Small intestine (tissue), 16 donors: ENCODE measurements at places on chromosomes 3 and 15. TPM values are rescaled to one million over a fixed set of nuclear protein-coding genes. Genes with fewer than 3 reads are reported as not detected.
A peak's percentile ranks its signal among the peaks of the same experiment; 100 is the strongest.

Gene EFCAB12
- polyA plus RNA-seq: 0.89 TPM

- H3K36me3 ChIP-seq: peaks cover 6% of the 10 kb centered on the region
- peaks cover 2% of the 10 kb centered on the region for H3K4me1 ChIP-seq
- no peaks in the 10 kb centered on the region for H3K27me3 ChIP-seq
These were observed at the start of gene EIF4G1 for GRCh38 chr3:184314363-184314699. EIF4G1 (plus strand) TSS chr3:184314606; CDS start chr3:184315797, 1,191 bp downstream.

Gene RAB11A
- 293 TPM for polyA plus RNA-seq

Gene MEX3B
- not detected for polyA plus RNA-seq

GRCh38 chr15:27702581-27702980 lies 396.5 kb downstream of the OCA2 start:
- H3K36me3 ChIP-seq: no peaks in the 10 kb centered on the region
- no peaks in the 10 kb centered on the region for H3K27me3 ChIP-seq
- no peak for DNase-seq
- no peak overlapping the region for H3K4me3 ChIP-seq

DNA sequence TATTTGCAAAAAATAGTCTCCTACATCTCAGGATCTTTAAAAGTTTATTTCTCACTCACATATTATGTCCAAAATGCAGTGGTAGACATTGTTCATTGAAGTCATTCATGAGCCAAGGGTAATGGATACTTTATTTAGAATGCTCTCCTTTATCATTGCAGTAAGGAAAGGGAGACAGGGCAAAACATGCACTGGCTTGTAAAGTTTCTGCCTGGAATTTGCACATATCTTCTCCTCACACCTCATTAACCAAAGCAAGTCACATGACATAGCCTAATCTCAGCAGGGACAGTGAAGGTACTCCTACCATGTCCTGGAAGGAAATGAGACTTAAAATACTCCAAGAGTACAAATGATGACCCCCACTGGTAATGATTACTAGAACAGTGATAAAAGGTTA lies 333.7 kb upstream of the EPHA3 start:
- H3K4me1 ChIP-seq: no peaks in the 10 kb centered on the region
- no peak for DNase-seq
- no peak overlapping the region for H3K4me3 ChIP-seq
- H3K27me3 ChIP-seq: no peaks in the 10 kb centered on the region

DNA sequence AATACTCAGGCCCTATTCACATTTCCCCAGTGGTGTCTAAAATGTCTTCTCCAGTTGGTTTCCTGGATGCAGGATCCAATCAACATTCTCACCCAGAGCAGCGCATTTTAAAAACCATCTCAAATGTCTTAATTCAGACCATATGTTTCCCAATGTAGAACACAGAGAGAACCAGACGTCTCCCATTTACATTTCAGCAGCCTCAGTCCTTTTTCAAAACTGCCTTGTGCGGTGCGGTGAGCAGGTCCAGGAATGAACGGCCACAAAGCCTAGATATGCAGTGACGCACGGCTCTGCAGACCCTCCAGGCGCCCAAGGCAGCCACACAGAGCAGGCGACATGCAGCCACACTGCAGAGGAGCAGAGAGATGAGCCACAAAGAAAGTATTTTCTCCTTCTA lies 66.1 kb upstream of the MEX3B start:
- peaks cover 2% of the 10 kb centered on the region for H3K36me3 ChIP-seq
- H3K4me1 ChIP-seq: no peaks in the 10 kb centered on the region
- no peak overlapping the region for H3K27ac ChIP-seq
- H3K4me3 ChIP-seq: no peak overlapping the region
- H3K27me3 ChIP-seq: no peaks in the 10 kb centered on the region

Gene AMOTL2
- 44.3 TPM for polyA plus RNA-seq

Gene LRRC49
- polyA plus RNA-seq: 2.0 TPM

DNA sequence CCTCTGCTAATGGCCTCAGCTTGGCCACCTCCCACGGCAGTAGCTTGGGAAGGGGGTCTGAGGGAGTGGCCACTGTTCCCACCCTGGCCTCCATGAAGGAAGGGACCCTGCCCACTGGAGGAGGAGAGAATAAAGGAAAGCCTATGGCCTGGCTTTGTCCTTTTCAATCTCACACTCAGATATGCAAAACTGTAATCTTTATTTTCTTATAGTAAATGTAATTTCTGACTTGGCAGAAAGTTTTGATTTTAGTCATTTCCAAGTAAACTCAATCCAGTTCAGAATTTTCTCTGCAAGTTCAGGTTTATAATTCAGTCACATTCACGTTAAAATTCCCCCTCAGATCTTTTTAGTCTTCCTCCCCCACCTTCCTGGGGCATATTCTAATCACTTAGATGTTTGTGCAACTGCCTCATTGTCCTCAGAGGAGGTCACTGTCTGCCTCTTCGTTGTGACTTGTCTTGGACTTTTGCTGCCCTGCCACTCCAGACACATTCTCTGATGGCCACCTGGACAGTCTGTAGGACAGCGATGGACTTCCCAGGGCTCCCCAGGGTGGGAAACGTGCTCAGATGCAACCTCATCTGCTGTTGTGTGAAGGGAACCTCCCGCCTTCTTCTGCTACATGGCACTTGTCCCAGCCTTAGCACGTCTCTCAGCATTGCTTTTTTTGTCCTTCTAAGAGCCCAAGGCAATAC lies 222.8 kb upstream of the TBL1XR1 start:
- no peaks in the 10 kb centered on the region for H3K27me3 ChIP-seq
- H3K36me3 ChIP-seq: no peaks in the 10 kb centered on the region
- no peak for DNase-seq
- H3K27ac ChIP-seq: no peak overlapping the region

Gene P2RY13
- polyA plus RNA-seq: 0.63 TPM

DNA sequence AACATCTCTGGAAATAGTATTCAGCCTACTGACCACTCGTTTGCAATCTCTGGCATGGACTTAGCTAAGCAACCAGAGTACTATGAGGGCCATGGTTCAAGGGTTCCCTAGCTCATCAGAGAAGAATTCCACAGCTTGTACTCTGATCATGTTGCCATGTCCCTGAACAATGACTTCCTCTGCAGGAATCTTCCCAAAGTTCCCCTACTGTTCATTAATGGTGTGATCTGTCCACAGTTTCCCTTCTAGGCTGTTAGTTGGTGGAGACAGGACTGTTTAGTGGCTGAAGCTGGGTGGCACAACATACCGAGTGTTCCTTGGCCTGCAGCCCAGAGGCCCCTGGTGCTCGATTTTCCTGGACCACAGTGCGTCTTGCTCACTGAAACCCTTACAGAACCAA lies 44.4 kb upstream of the GALNT15 start:
- no peak for DNase-seq
- no peaks in the 10 kb centered on the region for H3K4me1 ChIP-seq
- no peaks in the 10 kb centered on the region for H3K36me3 ChIP-seq
- no peak overlapping the region for H3K4me3 ChIP-seq

- H3K4me3 ChIP-seq: no peak overlapping the region
- no peaks in the 10 kb centered on the region for H3K27me3 ChIP-seq
These were observed 10.9 kb upstream of the PIGZ start for GRCh38 chr3:196979545-196979944.

GRCh38 chr3:37054370-37054769 lies 61.1 kb downstream of the MLH1 start:
- no peak overlapping the region for H3K4me3 ChIP-seq
- H3K4me1 ChIP-seq: no peaks in the 10 kb centered on the region
- no peaks in the 10 kb centered on the region for H3K27me3 ChIP-seq
- H3K36me3 ChIP-seq: peaks cover 7% of the 10 kb centered on the region
- no peak overlapping the region for H3K27ac ChIP-seq
- DNase-seq: no peak

Gene SUSD5
- polyA plus RNA-seq: 0.27 TPM

Gene TIMP4
- 3.8 TPM for polyA plus RNA-seq

DNA sequence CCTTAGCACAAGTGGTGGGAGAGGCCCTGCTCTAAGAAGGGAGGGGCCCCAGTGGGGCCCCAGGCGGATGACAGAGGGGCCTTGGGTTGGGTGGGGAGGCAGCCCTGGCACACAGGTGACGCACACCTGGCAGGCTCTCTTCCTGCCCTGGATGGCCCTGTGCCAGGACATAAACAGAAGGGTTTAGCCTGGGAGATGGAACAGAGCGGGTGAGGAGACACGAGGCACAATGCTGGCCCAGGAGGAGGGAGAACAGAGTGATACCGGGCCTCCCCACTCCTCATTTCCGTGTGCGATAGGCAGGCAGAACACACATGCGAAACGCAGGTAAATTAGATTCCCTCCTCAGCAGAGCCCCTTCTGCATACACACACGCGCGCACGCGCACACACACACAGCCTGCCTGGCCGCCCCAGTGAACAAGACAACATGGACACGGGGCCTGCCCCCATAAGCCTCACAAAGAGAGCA lies 39.8 kb downstream of the IDH2 start:
- DNase-seq: peak; percentile 93
- peaks cover 62% of the 10 kb centered on the region for H3K36me3 ChIP-seq
- H3K4me3 ChIP-seq: no peak overlapping the region
- no peaks in the 10 kb centered on the region for H3K27me3 ChIP-seq
- peak overlapping the region; percentile 51 for H3K27ac ChIP-seq

GRCh38 chr3:151171145-151171757 lies 31.8 kb downstream of the GPR171 start:
- H3K36me3 ChIP-seq: no peaks in the 10 kb centered on the region
- H3K4me1 ChIP-seq: no peaks in the 10 kb centered on the region
- no peak overlapping the region for H3K27ac ChIP-seq

Gene PLA2G4E
- polyA plus RNA-seq: 0.13 TPM

DNA sequence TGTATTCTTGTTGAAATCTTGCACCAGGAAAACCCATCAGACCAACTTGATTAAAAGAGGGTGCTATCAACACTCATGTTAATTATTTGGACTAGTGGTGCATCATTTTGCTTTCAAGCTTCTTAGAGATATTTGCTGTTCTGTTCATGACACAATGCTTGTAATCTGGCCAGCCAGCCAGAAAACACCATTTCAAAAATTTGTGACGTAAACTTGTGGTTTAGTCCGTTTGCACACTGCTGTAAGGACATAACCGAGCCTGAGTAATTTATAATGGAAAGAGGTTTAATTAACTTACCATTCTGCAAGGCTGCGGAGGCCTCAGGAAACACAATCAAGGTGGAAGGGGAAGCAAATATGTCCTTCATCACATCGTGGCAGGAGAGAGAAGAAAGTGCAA lies 374.3 kb upstream of the TGFBR2 start:
- no peaks in the 10 kb centered on the region for H3K4me1 ChIP-seq
- no peaks in the 10 kb centered on the region for H3K36me3 ChIP-seq
- H3K27ac ChIP-seq: no peak overlapping the region
- DNase-seq: no peak

Gene ZMYND10
- 2.5 TPM for polyA plus RNA-seq

- H3K4me3 ChIP-seq: no peak overlapping the region
- H3K27me3 ChIP-seq: no peaks in the 10 kb centered on the region
- no peaks in the 10 kb centered on the region for H3K36me3 ChIP-seq
- H3K4me1 ChIP-seq: no peaks in the 10 kb centered on the region
These were observed 121.5 kb downstream of the OXNAD1 start for GRCh38 chr3:16386561-16386960.

Gene CNTN3
- polyA plus RNA-seq: 2.9 TPM

DNA sequence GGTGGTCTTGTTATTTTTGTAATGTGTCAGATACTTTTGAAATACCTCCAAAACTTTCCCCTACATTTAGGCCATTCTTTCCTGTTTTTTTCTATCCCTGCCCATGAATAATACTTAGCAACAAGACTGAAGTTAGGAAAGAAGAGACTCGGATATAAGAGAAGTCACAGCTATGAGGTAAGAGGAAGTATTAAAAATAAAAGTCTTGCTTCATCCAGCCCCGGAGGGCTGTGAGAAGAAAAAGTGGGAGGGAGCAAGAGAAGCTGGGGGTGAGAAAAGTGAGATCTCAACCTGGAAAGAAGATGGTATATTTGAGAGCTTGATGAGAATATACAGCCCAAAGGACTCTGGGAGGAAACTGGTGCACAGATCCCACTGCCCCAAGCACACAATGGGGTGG lies 213.5 kb upstream of the CDIN1 start:
- no peak for DNase-seq
- no peak overlapping the region for H3K27ac ChIP-seq
- no peak overlapping the region for H3K4me3 ChIP-seq
- H3K36me3 ChIP-seq: no peaks in the 10 kb centered on the region
- no peaks in the 10 kb centered on the region for H3K4me1 ChIP-seq
- no peaks in the 10 kb centered on the region for H3K27me3 ChIP-seq

- no peak overlapping the region for H3K4me3 ChIP-seq
- H3K4me1 ChIP-seq: no peaks in the 10 kb centered on the region
- no peaks in the 10 kb centered on the region for H3K36me3 ChIP-seq
- H3K27me3 ChIP-seq: peaks cover 31% of the 10 kb centered on the region
These were observed 602 bp upstream of the ATP2B2 start for GRCh38 chr3:10505791-10506585.

- H3K27me3 ChIP-seq: no peaks in the 10 kb centered on the region
- DNase-seq: no peak
- H3K4me3 ChIP-seq: peak overlapping the region; percentile 59
- no peak overlapping the region for H3K27ac ChIP-seq
- H3K4me1 ChIP-seq: no peaks in the 10 kb centered on the region
These were observed 58.5 kb upstream of the FAM174B start for GRCh38 chr15:92714077-92714476.

- no peak for DNase-seq
- no peak overlapping the region for H3K27ac ChIP-seq
- H3K4me1 ChIP-seq: no peaks in the 10 kb centered on the region
- H3K36me3 ChIP-seq: no peaks in the 10 kb centered on the region
- H3K27me3 ChIP-seq: no peaks in the 10 kb centered on the region
- H3K4me3 ChIP-seq: no peak overlapping the region
These were observed 106.9 kb downstream of the RFTN1 start for GRCh38 chr3:16406579-16406978.

Gene CHRNA5
- 9.8 TPM for polyA plus RNA-seq

- no peak for DNase-seq
- no peaks in the 10 kb centered on the region for H3K27me3 ChIP-seq
- H3K36me3 ChIP-seq: no peaks in the 10 kb centered on the region
- H3K4me3 ChIP-seq: no peak overlapping the region
These were observed 5.2 kb downstream of the MEIS2 start for GRCh38 chr15:37094915-37095711.

Gene PRTG
- polyA plus RNA-seq: not detected

Gene C15orf61
- 4.5 TPM for polyA plus RNA-seq

DNA sequence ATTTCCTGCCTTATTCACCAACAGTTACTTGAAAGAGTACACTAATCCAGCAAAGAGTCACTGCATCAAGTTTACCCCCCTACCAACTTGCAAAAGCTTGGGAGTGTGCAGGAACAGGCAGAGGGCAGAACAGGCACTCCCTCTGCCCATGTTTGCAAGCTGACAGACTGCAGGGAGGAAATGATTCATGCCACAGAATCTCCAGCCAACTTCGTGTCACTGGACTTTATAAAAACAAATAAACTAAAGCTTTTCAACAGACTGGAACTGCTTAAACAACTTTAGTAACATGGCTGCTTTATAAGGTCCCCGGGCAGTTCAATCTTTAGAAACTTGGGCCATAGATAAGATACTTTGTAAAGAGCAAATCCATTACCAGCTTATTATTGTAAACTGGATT lies 129.5 kb downstream of the THRB start:
- no peak overlapping the region for H3K4me3 ChIP-seq
- no peak overlapping the region for H3K27ac ChIP-seq
- no peaks in the 10 kb centered on the region for H3K36me3 ChIP-seq
- peaks cover 39% of the 10 kb centered on the region for H3K4me1 ChIP-seq
- no peaks in the 10 kb centered on the region for H3K27me3 ChIP-seq

DNA sequence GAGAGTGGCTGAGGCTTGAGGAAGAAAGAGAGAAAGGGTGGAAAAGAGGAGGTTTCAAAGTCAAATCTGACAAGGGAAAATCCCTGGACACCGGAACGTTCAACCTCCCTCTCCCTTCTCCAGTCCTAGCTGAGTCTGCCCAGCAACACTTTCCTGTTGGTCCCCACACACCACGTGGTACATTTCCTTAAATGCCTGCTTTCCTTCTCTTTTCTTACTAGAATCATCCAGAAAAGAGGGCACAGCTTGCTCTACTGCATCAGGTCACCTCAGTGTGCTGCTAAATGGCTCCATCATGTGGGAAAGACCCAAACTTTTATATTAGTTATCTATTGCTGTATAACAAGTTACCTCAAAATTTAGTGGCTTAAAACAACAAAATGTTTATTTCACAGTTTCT lies 181.2 kb downstream of the NECTIN3 start:
- H3K27me3 ChIP-seq: no peaks in the 10 kb centered on the region
- no peak overlapping the region for H3K4me3 ChIP-seq
- peak; percentile 18 for DNase-seq
